ENCODE measurements at places on chromosomes 5 and 9.
A peak's percentile ranks its signal among the peaks of the same experiment; 100 is the strongest.

- no peak for DNase-seq
Measured at GRCh38 chr5:2193142-2193541, 310.4 kb upstream of the IRX4 start.

- DNase-seq = no peak
Measured at GRCh38 chr9:39587844-39588499, 232.5 kb downstream of the SPATA31A1 start.

GRCh38 chr9:13439685-13440476, 160.4 kb upstream of the MPDZ start:
- no peak for DNase-seq

- DNase-seq = no peak
Measured at GRCh38 chr5:180636403-180637075, 12.9 kb downstream of the FLT4 start.

DNA sequence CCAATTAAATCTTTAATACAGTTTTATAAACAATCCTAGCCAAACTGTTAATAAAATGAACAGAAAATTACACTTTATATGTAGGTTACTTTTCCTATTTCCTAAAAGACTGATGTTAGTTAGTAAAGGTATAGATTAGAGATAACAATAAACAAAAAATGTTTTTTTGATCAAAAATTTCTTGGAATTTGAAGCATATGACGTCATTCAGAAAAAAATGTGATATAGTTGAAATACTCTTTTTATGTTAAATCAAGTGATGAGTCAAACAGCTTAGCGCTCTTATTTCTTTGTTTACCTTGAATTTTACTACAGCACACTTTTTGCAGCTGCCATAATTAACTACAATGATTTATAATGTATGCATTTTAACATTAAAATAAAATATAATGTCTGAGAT, 195.8 kb downstream of the SLC12A2 start:
- no peak for DNase-seq

DNA sequence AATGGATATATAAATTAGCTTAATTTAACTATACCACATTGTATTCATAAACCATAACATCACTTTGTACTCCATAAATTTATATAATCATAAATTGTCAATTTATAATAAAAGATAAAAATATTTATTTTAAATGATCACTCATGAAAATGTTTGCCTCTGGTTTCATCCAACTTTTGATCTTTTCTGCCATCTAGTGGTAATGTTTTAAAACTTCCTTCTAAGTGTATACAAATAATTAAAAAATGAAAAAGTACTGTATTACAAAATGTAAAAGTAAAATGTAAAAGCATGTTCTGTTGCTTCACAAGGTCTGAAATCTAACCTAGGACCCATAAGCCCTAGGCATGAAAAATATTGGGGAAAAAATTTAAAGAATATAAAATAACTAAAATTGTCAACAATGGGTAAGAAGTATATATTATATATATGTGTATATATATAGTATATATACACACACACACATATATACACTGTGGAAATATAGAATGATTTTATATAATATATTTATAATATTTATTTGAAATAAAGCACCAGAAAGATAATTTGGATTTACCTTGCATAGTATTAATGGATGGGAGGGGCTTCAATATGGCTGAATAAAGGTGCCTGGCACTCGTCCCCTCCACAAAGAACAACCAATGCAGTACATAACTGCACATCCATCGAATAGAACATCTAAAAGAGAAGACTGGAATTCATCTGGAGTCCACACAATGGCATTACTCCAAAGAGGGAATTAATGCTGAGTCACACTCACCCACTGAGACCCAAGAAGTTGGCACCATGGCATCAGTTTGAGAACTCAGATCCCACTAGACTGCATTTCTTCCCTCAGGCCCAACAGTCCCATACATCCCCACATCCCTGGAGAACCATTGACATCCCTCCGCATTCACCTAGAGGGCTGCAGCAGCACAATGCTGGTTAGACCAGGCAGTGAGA, 32.5 kb downstream of the ANXA1 start:
- DNase-seq = peak; percentile 62

- no peak for DNase-seq
Measured at GRCh38 chr5:142222866-142223558, 101.8 kb downstream of the SPRY4 start.

GRCh38 chr5:142870532-142871362, 100.6 kb downstream of the ARHGAP26 start:
- DNase-seq = no peak

GRCh38 chr5:139164020-139164419, 34.1 kb downstream of the SIL1 start:
- no peak for DNase-seq

DNA sequence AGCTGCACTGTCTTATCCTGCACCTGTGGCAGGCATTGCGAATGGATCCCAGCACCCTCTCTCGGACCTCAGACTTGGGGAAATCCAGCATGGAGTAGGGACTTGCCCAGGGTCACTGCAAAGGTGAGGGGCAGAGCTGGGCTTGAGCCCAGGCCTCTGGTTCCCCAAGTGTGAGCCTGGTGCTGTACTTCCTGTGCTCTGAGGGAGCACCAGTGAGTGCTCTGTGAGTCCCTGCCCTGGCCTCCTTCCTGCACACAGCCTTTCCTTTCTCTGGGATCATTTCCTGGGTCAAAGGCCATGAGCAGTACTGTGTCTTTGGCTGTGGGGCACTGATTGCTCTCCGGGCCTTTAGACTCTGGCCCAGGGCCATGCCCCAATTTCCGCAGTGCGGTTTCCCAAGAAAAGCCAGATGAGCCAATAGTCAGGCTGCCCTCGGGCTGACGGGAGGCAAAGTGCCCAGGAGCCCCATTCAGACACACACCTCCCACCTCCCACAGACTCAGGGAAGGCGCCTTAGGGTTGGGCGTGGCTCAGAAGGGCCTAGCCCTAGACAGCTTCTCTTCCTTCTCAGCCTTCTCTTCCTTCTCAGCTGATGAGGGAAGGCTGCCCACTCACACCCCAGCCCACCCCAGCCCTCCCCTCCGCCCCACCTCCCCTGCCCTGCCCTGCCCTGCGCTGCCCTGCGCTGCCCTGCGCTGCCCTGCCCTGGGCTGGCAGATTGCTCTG, 23.3 kb upstream of the TRIM14 start:
- DNase-seq = no peak

DNA sequence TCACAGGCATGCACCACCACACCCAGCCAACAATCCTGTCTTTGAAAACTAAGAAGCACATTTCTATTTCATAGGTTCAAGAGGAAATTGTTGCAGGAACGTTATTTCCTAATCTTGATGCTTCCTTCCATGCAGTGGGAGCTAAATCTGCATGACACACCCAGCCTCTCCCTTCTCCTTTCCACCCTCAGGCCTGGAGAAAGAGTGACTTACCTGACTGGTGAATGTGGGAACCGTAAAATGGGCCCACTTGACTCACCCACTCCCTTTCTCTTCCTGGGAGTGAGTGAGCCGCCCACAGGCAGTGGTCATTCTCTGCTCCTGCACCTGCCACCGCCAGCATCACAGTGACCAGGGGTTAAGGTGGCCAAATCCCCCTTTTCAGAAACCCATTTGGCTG, 78.2 kb downstream of the C9orf50 start:
- DNase-seq = no peak

GRCh38 chr5:106172681-106173532, 1497.8 kb downstream of the EFNA5 start:
- no peak for DNase-seq

- peak; percentile 70 for DNase-seq
Measured at GRCh38 chr5:170809551-170809950, 26.0 kb downstream of the GABRP start.

- DNase-seq = no peak
Measured at GRCh38 chr5:58071566-58071965, 388.3 kb downstream of the PLK2 start.

- peak; percentile 61 for DNase-seq
Measured at GRCh38 chr5:173204185-173204979, 30.6 kb downstream of the NKX2-5 start.

DNA sequence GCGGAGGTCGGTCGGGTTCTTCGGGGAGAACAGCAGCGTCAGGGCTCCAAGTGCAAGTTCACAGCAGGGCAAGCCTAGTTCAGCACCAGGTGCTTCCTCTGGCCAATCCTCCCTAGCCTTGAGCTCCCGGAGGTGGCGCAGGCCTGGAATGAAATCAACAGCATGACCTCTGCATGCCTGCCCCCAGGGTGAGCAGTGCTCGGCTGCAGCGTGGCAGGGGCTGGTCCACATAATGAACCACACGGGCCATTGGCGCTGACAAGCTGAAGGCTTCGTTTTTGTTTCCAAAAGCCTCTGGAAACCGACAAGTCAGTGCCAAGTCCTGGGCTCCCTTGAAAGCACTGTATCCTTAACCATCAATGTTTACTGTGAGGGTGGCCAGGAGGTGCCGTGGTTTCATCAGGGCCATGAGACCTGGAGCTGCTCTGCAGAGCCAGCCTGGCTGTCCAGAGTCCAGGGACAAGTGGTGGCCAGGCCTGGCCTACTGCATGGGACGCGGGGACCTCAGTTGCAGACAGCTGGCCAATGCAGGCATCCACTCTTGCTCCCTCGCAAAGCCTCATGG, 2.1 kb upstream of the INPP5E start:
- no peak for DNase-seq

- no peak for DNase-seq
Measured at GRCh38 chr9:89177012-89177943, 1.3 kb downstream of the SHC3 start.

DNA sequence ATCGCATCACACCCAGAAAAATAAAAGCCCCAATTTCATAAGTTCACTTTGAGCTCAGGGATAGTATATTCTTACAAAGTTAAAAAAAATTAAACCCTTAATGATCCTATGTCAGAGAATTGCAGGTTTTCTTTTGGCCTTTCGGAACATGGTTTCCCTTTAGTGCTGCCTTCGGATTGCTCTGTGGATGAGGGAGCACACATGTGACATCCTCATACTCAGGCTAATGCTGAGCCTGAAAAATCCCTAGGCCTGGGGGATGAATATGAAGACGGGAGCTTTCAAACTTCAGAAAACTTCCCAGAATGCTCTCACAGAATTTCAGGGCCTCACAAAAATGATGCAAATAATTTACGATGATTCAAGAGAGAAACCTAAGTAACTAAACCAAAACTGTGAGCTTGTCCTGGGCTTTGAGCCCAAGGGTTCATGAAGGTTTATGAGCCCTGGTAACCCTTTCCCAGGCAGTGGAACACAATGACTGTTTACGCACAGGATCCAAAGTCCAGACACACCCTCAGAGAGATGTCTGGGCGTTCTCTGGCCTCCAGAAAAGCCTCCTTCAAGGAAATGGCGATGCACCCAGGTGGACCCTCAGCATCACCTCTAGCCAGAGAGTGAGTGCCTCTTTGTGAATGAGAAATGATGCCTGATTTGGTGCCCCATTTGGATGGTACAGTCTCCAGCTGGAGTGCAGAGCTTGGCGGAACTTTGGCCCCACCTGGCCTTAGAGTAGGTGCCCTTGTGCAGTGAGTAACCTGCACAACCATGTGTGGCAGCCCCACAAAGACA, 145.4 kb downstream of the ENTREP1 start:
- DNase-seq = no peak

- DNase-seq = no peak
Measured at GRCh38 chr5:13975246-13975645, 30.8 kb upstream of the DNAH5 start.

- DNase-seq = no peak
Measured at GRCh38 chr9:124695280-124695890, 75.7 kb downstream of the NR6A1 start.

- DNase-seq = no peak
Measured at GRCh38 chr5:173041881-173042762, 14.0 kb upstream of the CREBRF start.

DNA sequence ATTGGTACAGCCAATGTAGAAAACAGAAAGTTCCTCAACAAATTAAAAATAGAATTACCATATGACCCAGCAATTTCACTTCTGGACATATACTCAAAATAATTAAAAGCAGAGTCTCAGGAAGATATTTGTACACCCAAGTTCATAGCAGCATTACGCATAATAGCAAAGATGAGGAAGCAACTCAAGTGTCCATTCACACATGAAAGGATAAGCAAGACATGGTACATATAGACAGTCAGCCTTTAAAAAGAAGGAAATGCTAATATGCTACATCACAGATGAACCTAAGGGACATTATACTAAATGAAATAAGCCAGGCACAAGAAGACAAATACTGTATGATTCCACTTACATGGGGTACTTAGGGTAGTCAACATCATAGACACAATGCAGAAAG, 76.7 kb downstream of the ANXA2R start:
- no peak for DNase-seq

GRCh38 chr9:99005651-99006050, 61.9 kb downstream of the COL15A1 start:
- DNase-seq = no peak

DNA sequence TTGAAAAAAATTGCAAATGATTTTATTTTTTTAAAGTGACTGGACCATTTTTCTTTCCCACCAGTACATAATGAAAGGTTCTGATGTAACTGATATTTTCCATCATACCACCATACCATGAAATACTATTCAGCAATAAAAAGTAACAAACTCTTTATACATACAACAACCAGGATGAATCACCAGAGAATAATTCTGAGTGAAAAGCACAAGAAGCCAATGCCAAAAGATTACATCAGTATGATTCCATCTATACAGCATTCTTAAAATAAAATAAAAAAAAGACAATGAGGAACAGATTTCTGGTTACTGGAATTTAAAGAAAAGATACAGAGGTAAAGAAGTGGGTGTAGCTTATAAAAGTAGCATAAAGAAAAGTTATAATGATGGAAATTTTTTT, 423.7 kb upstream of the ST8SIA4 start:
- DNase-seq = no peak

DNA sequence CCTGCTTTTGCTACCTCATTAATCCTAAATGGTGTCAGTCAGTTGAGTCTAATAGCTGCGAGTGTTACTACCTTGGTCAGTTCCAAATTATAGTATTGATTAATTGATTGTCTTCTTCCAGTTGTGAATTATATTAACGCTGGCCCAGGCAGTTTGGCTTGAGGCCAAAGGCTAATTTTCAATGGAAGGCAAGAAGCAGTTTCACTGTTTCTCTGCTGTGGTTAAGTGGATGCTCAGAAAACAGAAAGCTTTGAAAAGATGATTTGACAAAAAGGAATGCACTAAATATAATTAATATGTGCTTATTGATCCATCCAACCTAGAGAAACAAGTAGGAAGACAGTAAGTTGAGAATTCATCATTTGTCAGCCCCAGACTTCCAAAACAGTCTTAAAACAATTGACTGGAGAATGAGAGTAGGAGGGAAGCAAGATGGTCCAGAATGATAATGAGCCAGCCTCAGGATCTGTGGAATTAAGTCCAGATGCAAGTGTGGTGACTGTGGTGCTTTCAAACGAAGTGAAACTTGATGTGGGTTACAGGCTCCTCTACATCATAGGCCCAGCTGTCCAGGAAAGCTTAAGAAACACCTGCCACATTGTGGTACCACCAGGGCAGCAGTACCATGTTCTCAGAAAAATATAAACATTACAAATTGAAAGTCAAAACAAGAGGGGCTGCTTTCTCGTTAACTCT, 1371.0 kb upstream of the DMAC1 start:
- DNase-seq = no peak

GRCh38 chr5:912280-913091, 19.8 kb downstream of the TRIP13 start:
- peak; percentile 35 for DNase-seq

GRCh38 chr9:129206905-129207304, 28.8 kb upstream of the IER5L start:
- no peak for DNase-seq

All from foreskin fibroblast (primary cell).